Putamen (tissue), 1 donor: ENCODE measurements at places on chromosomes 2 and 18.

GRCh38 chr2:145615626-145616025 is 1095.7 kb upstream of the ZEB2 start:
- DNase-seq: no peak

DNA sequence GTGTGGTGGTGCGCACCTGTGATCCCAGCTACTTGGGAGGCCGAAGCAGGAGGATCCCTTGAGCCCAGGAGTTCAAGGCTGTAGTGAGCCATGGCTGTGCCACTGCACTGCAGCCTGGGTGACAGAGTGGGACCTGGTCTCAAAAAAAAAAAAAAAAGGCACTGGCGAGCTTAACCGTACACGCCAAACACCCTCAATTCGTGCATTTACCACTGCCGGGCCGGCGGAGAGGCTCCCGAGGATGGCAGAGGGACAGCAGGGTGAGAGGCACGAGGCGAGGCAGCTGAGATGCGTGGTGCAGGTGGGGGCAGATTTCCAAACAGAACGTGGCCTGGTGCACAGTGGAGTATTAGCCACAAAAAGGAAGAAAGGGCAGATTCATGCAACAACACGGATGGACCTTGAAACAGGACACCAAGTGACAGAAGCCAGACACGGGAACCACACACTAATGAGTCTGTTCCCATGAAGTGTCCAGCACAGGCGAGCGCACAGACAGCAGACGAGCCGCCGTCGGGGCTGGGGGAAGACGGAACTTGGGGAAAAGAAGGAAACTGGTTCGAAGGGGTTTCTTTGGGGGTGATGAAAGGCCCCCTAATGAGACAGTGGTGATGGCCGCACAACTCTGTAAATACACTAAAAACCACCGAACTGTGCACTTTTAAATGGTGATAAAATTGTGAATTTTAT is 27.4 kb downstream of the SLC66A2 start:
- DNase-seq: no peak

GRCh38 chr2:119439574-119440500 is 8.2 kb downstream of the TMEM37 start:
- DNase-seq: no peak

DNA sequence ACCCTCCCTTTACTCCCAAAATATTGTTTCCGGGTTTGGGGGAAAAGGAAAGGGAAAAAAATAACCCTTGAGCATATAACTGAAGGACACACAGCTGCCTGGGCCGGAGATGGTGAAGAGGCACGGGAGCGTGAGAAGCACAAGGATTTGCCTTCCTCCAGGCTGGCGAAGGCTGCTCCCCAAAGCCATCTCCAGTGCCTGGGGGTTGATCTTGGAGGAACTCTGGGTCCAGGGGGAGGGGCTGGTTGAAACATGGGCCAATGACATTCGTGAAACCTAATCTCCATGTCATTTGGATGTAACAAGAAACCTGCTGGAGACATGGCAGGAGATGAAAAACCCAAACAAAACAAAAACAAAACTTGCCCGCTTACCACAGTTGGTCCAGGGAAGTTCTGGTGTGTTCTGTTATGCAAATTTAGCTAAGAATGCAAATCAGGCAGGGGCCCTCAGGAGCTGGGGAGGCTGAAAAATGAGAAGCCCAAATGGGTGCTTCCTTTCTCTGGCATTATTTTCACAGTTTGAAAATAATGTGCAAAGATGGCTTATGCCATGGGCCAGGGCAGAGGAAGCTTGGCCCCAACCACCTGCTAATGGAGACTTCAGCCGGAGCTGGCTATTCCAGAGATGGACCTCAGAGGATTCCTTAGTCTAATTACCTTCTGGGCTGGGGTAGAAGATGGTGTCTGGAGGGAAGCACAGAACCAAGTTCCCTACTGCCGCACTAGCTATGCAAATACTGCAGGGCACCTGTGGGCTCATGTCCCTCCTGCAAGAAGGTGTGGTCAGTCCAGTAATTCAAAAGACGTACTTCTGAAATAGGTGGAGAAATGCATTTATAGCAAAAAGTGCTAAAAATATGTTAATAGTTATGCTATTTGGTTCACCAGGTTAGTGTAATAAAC is 180.9 kb downstream of the BCL2 start:
- DNase-seq: no peak

DNA sequence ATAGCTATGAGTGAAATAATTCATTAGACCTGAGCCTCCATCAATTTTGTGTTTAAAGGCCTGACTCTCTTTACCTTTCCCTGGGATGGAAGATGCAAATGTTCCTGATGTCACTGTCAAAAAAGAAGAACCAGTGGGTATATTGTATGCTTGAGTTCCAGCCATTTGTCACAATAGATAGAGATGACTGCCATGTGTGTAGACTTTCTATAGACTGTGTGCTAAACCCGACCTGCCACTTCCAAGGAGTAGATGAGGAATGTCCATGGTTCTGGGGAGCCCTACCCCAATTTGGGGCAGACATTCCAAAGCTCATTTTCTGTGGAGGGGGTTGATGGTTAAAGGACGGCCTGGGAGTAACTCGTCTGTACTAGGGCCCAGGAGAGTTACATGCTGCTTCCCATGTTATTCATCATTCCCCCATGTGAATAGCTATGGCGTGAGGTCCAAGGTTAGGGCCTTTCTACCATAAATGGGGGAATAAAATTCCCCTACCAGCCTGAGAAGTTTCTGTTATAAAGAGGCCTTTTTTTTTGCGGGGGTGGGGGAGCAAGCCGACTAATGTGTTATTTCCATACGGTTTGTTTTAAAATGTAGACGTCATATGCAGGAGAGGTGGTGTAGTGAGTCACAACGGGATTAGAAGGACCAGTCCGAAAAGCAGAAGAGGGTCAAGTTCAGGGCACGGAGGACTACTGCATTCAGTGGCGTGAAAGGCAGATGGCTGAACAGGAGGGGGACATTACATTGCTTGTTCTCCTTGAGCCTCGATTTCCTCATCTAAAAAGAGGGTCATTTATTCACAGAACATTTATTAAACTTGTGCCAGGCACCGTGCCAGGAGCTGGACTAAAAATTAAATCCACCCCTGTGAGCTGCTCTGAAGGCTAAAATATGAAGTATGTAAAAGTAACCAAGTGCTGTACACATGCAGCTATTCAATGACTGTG is 24.0 kb downstream of the IL1B start:
- DNase-seq: no peak

DNA sequence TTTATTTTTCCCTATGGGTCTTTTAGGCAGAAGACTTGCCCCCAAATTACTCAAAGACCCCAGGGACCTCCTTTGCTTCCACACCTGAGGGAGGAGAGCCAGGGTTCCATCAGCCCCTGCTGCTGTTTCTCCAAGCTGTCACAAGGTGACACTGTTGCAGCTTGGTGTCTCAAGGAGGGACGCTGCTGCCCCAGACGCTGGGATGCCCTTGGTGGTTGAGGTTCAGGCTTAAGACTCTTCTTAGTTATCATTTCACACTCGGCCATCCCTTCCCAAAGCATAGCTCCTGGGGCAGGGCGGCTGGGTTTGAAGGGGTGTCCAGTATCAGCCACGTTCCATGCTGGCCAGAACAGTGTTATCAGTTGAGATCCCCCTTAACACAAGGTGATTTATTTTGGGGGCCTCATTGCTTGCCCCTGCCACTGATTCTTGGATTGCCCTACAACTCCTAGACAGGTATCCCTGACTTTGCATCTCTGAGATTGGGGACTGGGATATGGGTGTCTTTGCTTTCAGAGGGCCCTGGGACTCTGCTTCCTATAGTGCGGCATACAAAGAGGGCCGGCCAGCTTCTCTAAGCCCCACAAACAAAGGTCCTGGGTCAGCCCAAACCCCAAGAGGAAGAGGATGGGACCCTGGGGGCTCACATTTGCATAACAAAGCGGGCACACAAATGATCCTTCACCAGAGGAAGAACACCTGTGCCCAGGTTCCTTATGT is 22.7 kb downstream of the GPR55 start:
- no peak for DNase-seq

- DNase-seq: no peak
Measured at GRCh38 chr2:126220331-126220730, 435.6 kb upstream of the GYPC start.

GRCh38 chr18:10234912-10235660 is 219.3 kb upstream of the APCDD1 start:
- no peak for DNase-seq

- no peak for DNase-seq
Measured at GRCh38 chr2:11155381-11156035, at the start of gene SLC66A3. SLC66A3 (plus strand) TSS chr2:11155467; CDS start chr2:11155547, 80 bp downstream.

GRCh38 chr2:112204411-112204810 is 50.4 kb downstream of the ZC3H8 start:
- DNase-seq: no peak
